Articular chondrocyte of knee joint (primary cell): ENCODE measurements at places on chromosomes 4 and X. TPM values are rescaled to one million over a fixed set of nuclear protein-coding genes. Genes with fewer than 3 reads are reported as not detected.

Gene ADGRG4
- total RNA-seq, result 0.86 and 1.2 TPM in 2 replicates

Gene TLR10
- total RNA-seq, result not detected in 2 replicates

Gene FAM193A
- total RNA-seq, result 18.2 and 20.8 TPM in 2 replicates

Gene HTRA3
- 13.0 and 20.8 TPM in 2 replicates for total RNA-seq

Gene SNCA
- 0.13 and 0.32 TPM in 2 replicates for total RNA-seq

Gene GSX2
- total RNA-seq, result 0.43 TPM in 1 of 2 replicates, not detected in the other
